Panc1 (cell line): ENCODE measurements at places on chromosomes 11 and 22. TPM values are rescaled to one million over a fixed set of nuclear protein-coding genes. Genes with fewer than 3 reads are reported as not detected.

DNA sequence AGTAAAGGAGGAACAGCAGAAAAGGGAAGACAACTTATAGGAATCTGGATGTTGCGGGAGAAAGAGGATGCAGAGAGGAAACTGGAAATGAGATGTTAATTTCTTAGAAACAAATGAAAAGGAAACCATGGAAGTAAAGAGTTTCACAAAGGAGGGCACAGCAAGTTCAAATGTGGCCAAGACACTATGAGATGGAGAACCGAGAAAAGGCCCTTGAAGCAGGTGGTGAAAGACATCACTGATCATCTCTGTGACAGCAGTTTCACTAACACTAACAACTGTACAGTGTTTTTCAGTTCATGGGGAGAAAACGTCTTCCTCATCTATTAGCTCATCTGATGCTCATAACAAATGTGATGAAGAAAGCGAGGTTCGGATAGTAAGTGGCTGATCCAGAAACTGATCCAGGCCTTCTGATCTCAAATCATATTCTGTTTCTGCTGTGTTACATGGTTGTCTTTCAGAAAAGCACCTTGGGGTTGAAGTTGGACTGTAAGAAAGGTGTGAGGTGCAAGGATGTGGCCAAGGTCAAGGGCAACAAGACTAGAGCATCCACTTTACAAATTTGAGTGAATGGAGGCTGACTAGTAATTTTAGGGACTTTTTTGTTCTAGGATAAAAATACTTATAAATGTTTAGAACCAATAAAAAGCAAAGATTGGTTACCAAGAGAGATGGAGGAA lies 492.1 kb upstream of the CADM1 start:
- H3K4me3 ChIP-seq: no peak overlapping the region
- H3K36me3 ChIP-seq: no peaks in the 10 kb centered on the region
- H3K27me3 ChIP-seq: no peaks in the 10 kb centered on the region
- DNase-seq: no peak
- H3K4me1 ChIP-seq: no peaks in the 10 kb centered on the region
- H3K27ac ChIP-seq: no peak overlapping the region

Gene ARHGAP42
- 7.1 TPM for total RNA-seq

DNA sequence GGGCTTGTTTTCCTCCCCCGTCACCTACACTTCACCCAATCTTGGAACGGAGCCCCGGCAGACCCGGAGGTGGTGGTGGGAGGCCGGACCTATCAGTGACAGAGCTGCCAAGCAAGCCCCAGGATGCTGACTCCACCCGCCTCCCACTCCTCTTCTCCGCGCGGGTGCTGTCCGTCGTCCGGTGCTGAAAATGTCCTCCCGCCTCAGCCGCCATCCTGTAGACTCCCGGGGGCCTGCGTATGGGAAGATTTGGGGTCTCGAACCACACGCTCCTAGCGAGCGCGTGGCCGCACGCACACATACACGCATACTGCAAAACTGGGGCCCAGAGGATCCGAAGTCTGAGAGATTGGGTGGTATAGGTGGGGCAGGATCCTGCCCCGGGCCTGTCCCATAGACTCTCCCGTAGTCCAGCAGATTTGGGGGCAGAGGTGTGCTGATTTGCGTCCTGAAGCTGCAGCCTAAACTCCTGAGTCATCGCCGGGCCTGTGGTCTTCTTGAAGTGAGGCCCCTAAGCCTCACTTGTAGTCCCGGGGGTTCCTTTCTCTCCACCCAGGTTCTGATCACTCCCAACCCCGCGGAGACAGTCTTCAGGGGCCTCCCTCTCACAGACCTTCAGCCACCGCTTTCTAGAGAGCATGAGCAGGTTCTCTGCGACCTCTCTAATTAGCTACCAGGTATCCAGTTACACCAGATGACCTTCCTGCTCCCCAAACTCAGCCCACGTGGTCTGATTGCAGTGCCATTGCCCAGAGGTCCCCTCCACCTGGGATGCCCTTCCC lies 796 bp upstream of the YIF1A start:
- peak overlapping the region; percentile 83 for H3K4me3 ChIP-seq
- peaks cover 20% of the 10 kb centered on the region for H3K4me1 ChIP-seq
- peak overlapping the region; percentile 82 for H3K27ac ChIP-seq
- DNase-seq: peak; percentile 24
- H3K27me3 ChIP-seq: no peaks in the 10 kb centered on the region
- H3K36me3 ChIP-seq: no peaks in the 10 kb centered on the region; the same call in none of the 2 replicates

Gene OLFML1
- total RNA-seq: not detected

DNA sequence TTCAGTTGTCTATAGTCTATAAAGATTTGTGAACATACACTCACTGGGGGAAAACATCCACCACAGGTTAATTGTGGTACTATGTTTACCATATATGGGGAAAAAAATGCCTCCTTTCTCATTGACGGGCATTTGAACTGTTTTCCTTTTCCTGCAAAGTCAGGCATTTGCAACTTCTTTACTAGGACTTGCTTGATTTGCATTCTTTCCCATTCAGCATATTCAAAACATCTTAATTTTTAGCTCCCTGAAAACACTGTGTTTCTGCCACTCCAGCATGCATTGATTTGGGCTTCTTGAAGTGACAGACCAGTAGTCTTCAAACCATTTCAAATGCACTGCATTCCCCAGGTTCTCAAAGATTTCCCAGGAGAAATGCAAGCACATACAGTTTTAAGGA lies 67.6 kb downstream of the INSC start:
- H3K27ac ChIP-seq: no peak overlapping the region
- H3K4me3 ChIP-seq: no peak overlapping the region
- no peaks in the 10 kb centered on the region for H3K36me3 ChIP-seq
- no peak for DNase-seq
- H3K27me3 ChIP-seq: no peaks in the 10 kb centered on the region; the same call in 1 of the 2 replicates

GRCh38 chr11:73999581-74000306 lies 9.1 kb downstream of the UCP3 start:
- DNase-seq: no peak
- H3K27me3 ChIP-seq: no peaks in the 10 kb centered on the region; the same call in 1 of the 2 replicates

Gene PARVA
- 29.1 TPM for total RNA-seq

GRCh38 chr22:37266581-37267134 lies 15.7 kb upstream of the CYTH4 start:
- H3K4me1 ChIP-seq: no peaks in the 10 kb centered on the region
- H3K4me3 ChIP-seq: peak overlapping the region; percentile 62
- peak overlapping the region; percentile 66; the same call in 1 of the 2 replicates for H3K27ac ChIP-seq

Gene OR5AS1
- not detected for total RNA-seq

GRCh38 chr11:124793466-124794278 lies 6.5 kb downstream of the MSANTD2 start:
- no peak overlapping the region for H3K27ac ChIP-seq
- H3K36me3 ChIP-seq: no peaks in the 10 kb centered on the region
- H3K4me1 ChIP-seq: peaks cover 21% of the 10 kb centered on the region
- peak; percentile 41 for DNase-seq

GRCh38 chr11:62854825-62855570 lies 15.6 kb upstream of the WDR74 start:
- H3K27me3 ChIP-seq: no peaks in the 10 kb centered on the region
- H3K27ac ChIP-seq: peak overlapping the region; percentile 99
- peaks cover 31% of the 10 kb centered on the region for H3K36me3 ChIP-seq
- no peak for DNase-seq
- peak overlapping the region; percentile 99 for H3K4me3 ChIP-seq
- peaks cover 40% of the 10 kb centered on the region for H3K4me1 ChIP-seq

DNA sequence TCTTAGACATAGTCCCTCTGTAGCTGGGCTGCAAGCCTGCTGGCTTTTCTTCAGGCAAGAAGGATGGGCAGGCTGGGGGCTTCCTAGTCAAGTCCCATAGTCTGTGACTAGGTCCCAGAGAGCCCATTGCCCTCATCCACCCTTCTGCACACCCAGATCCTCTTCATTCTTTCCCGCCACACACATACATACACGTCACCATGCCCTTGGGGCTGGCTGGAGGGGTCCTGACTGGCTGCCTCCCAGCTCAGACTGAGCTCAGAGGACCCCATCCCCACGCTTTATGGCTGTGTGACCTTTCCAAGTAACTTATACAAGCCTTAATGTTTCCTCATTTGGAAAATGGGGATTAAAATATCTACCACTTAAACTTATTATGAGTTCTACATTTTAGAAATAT lies 13.5 kb upstream of the PPFIBP2 start:
- no peak overlapping the region for H3K4me3 ChIP-seq
- no peaks in the 10 kb centered on the region for H3K4me1 ChIP-seq
- DNase-seq: no peak
- H3K36me3 ChIP-seq: no peaks in the 10 kb centered on the region
- no peak overlapping the region for H3K27ac ChIP-seq

DNA sequence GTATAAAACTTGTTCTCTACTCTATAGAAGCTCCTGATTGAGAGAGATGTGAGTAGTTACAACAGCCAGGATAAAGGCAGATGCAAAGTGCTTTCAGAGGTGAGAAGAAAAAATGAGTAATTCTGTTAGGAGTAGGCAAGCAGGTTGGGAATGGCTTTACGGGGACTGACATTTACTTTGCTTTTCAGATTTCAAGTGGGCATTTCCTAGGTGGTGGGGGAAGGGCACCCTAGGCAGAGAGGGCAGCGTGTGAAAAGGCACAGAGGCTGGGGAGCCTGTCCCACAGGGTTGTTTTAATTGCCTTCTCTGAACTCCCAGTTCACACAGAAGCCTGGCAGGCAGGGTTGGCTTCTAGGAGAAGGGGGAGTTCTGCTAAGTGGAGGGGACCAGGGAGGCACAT lies 106.5 kb downstream of the NAV2 start:
- H3K4me3 ChIP-seq: no peak overlapping the region
- no peaks in the 10 kb centered on the region for H3K27me3 ChIP-seq
- no peak overlapping the region for H3K27ac ChIP-seq
- H3K4me1 ChIP-seq: peaks cover 8% of the 10 kb centered on the region
- no peaks in the 10 kb centered on the region for H3K36me3 ChIP-seq

DNA sequence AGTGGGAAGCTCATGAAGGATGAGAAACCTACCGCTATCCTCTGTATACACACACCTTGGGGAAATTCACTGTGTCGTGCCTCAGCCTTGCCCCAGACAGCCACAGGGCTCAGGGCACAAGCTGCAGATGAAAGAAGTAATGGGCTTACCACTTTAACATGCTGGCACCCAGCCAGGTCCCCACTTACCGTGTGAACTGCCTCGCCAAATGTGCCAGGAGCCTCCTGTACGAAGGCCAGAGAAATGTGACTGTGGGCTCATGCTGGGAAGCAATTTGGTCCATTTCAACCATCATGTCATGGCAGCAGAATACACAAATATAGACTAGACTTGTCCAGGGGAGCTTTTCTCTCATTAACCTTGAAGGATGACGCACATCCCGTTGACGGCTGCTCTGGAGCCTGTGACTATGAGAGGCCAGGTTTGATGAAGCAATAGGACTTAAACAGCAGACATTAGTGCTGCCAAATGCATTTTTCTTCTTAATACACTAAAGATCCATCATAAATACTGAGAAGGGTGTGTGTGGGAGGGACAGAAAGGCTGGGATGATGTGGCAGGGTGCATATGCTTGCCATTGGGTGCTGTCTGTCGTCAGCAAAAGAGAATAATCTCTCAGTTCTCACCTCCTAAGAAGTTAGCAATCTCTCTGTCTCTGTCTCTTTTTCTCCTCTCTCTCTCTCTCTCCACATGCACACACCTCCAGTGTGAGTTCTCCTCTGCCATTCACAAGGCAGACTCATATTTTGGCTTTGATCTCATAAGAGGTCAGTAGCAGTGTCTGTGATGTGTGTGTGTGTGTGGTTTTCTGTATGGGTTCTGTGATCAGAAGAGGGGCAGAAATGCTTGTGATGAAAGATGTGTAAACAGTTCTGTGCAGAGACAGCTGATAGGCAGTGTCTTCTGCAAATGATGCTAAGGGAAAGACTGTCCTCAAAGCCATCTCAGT lies 142.4 kb downstream of the KIRREL3 start:
- no peak overlapping the region for H3K4me3 ChIP-seq
- no peak overlapping the region for H3K27ac ChIP-seq
- no peaks in the 10 kb centered on the region for H3K36me3 ChIP-seq
- H3K4me1 ChIP-seq: no peaks in the 10 kb centered on the region

DNA sequence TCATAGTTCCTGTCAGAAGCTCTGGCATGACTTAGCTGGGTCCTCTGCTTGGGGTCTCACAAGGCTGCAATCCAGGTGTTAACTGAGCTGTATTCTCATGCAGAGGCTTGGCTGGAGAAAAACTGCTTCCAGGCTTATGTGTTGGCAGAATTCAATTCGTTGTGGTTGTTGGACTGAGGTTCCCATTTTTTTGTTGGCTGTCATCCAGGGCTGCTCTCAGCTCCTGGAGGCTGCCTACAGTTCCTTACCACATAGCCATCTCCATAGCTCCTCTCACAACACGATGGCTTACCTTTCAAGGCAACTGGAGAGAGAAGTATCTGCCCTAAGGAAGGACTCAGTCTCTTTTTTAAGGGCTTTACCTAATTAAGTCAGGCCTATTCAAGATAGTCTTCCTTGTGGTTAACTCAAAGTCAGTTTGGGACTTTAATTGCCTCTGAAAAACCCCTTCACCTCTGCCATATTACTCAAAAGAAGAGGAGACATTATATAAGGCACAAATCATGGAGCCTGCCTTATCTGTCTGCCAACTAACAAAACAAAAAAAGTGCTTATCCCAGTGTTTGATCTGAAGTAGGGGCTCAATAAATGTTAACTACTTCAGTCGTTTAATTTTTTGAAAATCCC lies 35.2 kb downstream of the OR2AG2 start:
- H3K27ac ChIP-seq: no peak overlapping the region
- H3K36me3 ChIP-seq: no peaks in the 10 kb centered on the region
- no peak for DNase-seq
- H3K4me1 ChIP-seq: 0 out of 2 replicates have a peak, but pooled peaks cover 3% of the 10 kb centered on the region

- no peaks in the 10 kb centered on the region for H3K36me3 ChIP-seq
- H3K4me1 ChIP-seq: peaks cover 3% of the 10 kb centered on the region
- H3K27ac ChIP-seq: no peak overlapping the region
- peaks cover 25% of the 10 kb centered on the region for H3K27me3 ChIP-seq
Observed at GRCh38 chr11:125429174-125429707, 66.8 kb downstream of the FEZ1 start.

DNA sequence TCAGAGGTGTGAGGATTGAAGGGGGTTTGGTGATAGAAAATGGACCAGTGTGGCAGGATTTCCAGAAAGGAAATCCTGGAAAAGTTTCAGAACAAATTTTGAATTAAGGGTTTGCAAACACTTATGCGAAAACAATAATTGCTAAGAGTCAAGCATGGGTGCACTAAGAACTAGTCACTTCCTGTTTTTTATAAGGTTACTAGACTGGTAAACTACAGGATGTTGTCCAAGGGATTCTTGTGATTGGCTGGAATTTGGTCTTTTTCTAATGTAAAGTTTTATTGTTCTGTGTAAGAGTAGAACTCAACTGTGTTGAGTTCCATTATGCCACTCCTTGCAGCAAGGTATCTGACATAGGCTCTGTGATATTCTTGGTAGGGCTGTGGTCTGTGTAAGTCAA lies 54.1 kb downstream of the LIF start:
- DNase-seq: no peak
- H3K4me1 ChIP-seq: peaks cover 22% of the 10 kb centered on the region
- H3K36me3 ChIP-seq: no peaks in the 10 kb centered on the region
- H3K4me3 ChIP-seq: no peak overlapping the region
- H3K27ac ChIP-seq: peak overlapping the region; percentile 81; the same call in 1 of the 2 replicates
- H3K27me3 ChIP-seq: no peaks in the 10 kb centered on the region

Gene SCGB1A1
- total RNA-seq: 1.1 TPM
